Breast epithelium (tissue), 4 donors: ENCODE measurements at places on chromosomes 5 and 9. TPM values are rescaled to one million over a fixed set of nuclear protein-coding genes. Genes with fewer than 3 reads are reported as not detected.
A peak's percentile ranks its signal among the peaks of the same experiment; 100 is the strongest.

GRCh38 chr9:72596451-72597180 lies 75.2 kb downstream of the TMC1 start:
- no peak for DNase-seq
- no peaks in the 10 kb centered on the region for H3K27me3 ChIP-seq
- no peaks in the 10 kb centered on the region for H3K36me3 ChIP-seq
- no peak overlapping the region for H3K4me3 ChIP-seq
- H3K27ac ChIP-seq = no peak overlapping the region
- no peaks in the 10 kb centered on the region for H3K4me1 ChIP-seq

SV2C gene
- 0.59 TPM for total RNA-seq

- peak; percentile 57 for DNase-seq
- no peaks in the 10 kb centered on the region for H3K36me3 ChIP-seq
- no peaks in the 10 kb centered on the region for H3K4me1 ChIP-seq
- peak within 1 kb of the TSS; percentile 54 for H3K27ac ChIP-seq
- H3K4me3 ChIP-seq = peak within 1 kb of the TSS; percentile 47
These were observed at the start of gene TNC for GRCh38 chr9:115117999-115118878. Gene TNC, minus strand, starts transcription at chr9:115118157. Its CDS starts 27,139 bp downstream, at chr9:115091018.

DNA sequence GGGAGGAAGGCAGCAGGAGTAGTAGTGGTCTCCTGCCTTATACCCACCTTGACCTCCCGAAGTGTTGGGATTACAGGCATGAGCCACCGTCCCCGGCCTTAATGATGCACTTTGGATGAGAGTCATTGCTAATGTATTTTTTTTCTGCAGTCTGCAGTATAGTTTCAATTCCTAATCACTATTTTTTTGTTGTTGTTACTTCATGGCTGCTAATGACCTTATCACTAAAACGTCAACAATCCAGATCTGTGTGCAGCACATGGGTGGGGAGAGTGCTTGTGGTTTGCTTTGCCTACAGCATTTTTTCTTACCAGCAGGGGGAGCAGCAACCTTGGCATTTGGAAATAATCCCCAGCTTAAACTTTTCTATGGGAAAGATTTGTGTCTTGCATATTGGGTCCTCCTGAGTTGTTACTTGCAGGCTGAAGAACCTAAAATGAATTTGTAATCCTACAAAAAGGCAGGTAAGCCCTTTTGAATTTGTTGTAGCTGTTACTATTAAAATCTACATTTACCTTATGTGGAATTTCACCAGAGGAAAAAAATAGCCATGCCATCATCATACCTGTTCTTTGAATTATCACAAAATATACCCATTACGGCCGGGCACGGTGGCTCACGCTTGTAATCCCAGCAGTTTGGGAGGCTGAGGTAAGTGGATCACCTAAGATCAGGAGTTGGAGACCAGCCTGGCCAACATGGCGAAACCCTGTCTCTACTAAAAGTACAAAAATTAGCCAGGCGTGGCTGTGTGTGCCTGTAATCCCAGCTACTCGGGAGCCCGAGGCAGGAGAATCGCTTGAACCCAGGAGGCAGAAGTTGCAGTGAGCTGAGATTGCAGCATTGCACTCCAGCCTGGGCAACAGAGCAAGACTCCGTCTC lies 6.3 kb upstream of the MED7 start:
- no peaks in the 10 kb centered on the region for H3K36me3 ChIP-seq
- no peak overlapping the region for H3K4me3 ChIP-seq
- no peak for DNase-seq
- no peak overlapping the region for H3K27ac ChIP-seq

COX7C gene
- 321 TPM for total RNA-seq

SHC3 gene
- total RNA-seq = 2.3 TPM

INSL4 gene
- total RNA-seq = not detected

DNA sequence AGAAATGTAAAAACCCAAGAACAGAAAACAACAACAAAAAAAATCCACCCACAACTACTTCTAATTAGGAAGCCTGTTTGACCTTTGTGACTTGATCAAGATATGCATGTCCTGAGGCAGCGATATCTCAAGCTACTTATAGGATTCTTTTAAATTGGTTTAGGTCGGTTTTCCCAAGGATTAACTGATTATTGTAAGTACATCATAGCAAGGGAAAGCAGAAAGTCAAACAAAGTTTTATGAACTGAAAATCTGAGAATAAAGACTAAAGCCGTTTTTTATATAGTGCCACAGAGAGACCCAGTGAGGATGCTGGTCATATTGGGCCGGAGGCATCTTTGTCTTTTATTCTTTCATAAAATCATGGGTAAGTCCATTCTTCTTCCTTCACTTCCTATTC lies 72.0 kb downstream of the CD180 start:
- H3K27me3 ChIP-seq = no peaks in the 10 kb centered on the region
- no peaks in the 10 kb centered on the region for H3K4me1 ChIP-seq
- DNase-seq = no peak
- H3K36me3 ChIP-seq = no peaks in the 10 kb centered on the region
- H3K27ac ChIP-seq = no peak overlapping the region

PCDHAC1 gene
- total RNA-seq = 2.5 TPM

SLC23A1 gene
- total RNA-seq = 1.0 TPM

- peak overlapping the region; percentile 49 for H3K4me3 ChIP-seq
- H3K36me3 ChIP-seq = no peaks in the 10 kb centered on the region
- H3K27ac ChIP-seq = peak overlapping the region; percentile 62
- H3K27me3 ChIP-seq = no peaks in the 10 kb centered on the region
These were observed 5.4 kb downstream of the PUM3 start for GRCh38 chr9:2838371-2839000.

TAF11L5 gene
- not detected for total RNA-seq

NR5A1 gene
- not detected for total RNA-seq

DNA sequence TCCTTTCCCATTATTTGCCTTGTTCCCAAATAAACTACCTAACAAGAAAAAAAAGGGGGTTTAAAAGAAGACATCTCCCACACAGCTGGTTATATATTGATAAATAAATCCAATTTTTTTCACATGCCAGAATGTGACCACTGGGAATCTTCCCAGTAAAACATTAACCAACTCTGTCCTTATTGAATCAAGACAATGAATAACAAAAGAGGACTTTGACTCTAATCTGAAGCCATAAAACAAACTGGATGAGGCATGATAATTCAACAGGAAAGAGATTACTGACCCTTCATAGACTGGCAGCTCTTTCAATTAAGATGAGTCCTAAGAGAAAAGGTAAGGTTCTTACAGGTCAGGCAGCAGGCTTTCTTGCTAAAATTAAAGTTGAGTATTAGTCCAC lies 165.8 kb upstream of the CDH6 start:
- H3K4me3 ChIP-seq = no peak overlapping the region
- H3K36me3 ChIP-seq = no peaks in the 10 kb centered on the region
- H3K27me3 ChIP-seq = no peaks in the 10 kb centered on the region
- no peaks in the 10 kb centered on the region for H3K4me1 ChIP-seq

DNA sequence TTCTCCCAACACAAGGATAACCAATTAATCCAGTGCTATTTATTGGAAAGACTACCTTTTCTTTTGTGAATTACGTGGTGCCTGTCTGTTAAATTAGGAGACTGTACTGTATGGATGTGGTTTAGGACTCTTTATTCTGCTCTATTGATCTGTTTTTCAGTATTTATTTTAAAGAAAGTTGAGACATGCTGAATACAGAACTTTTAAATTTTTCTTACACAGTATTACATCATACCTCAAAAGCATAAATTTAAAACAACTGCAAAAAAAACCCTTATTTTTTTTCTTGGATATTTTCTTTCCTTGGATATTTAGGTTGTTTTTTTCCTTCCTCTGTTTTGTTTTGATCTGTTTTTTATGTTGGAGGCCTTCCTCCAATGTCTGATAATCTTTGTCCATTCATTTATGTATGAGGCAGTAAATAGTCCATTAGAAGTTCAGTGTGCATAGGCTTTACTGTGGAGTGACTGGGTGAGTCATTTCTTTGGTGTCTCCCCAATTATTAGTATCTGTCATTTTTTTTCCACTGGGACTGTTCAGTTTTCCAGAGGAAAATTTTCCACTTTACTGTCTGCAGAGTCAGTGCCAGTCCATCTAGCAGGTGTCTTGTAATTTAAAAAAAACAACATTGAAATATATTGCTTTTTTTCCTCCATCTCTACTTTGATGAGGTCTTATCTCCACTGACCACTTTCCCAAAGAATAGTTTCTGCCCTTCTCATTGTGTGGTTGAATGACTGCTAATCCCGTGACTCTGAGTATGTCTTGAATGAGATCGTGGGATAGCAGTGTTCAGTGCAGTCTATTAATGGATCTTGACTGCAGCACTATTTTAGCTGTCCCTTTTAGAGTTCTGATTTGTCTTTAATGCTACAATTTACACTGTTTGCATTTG lies 15.2 kb downstream of the CYSTM1 start:
- H3K4me3 ChIP-seq = no peak overlapping the region
- H3K27ac ChIP-seq = no peak overlapping the region
- H3K36me3 ChIP-seq = no peaks in the 10 kb centered on the region
- DNase-seq = no peak
- H3K4me1 ChIP-seq = no peaks in the 10 kb centered on the region
- no peaks in the 10 kb centered on the region for H3K27me3 ChIP-seq

GRCh38 chr9:89765211-89765946 lies 160.6 kb downstream of the GADD45G start:
- H3K27me3 ChIP-seq = no peaks in the 10 kb centered on the region
- H3K27ac ChIP-seq = no peak overlapping the region
- no peaks in the 10 kb centered on the region for H3K36me3 ChIP-seq

DNA sequence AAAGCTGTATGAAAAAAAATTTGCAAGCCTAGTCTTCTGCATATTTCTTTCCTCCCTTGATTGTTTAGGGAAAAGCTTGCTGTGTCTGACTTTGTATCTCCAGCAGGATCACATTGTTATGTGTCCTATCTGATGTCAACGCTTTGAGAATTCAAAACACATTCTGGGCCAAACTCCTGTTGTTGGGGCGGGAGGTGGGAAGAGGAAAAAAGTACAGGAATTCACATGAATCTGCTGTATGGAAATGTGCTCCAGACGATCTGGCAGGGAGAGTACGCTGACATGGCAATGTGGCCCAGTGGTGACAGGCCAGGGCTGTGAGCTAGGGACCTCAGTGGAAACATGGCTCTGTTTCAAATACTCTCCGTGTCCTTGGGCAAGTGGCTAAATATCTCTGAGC lies 87.4 kb upstream of the GNA14 start:
- H3K4me3 ChIP-seq = peak overlapping the region; percentile 6
- DNase-seq = no peak
- no peaks in the 10 kb centered on the region for H3K27me3 ChIP-seq
- no peaks in the 10 kb centered on the region for H3K36me3 ChIP-seq
- H3K4me1 ChIP-seq = no peaks in the 10 kb centered on the region
- H3K27ac ChIP-seq = peak overlapping the region; percentile 80

FCN2 gene
- total RNA-seq = 0.73 TPM

DNA sequence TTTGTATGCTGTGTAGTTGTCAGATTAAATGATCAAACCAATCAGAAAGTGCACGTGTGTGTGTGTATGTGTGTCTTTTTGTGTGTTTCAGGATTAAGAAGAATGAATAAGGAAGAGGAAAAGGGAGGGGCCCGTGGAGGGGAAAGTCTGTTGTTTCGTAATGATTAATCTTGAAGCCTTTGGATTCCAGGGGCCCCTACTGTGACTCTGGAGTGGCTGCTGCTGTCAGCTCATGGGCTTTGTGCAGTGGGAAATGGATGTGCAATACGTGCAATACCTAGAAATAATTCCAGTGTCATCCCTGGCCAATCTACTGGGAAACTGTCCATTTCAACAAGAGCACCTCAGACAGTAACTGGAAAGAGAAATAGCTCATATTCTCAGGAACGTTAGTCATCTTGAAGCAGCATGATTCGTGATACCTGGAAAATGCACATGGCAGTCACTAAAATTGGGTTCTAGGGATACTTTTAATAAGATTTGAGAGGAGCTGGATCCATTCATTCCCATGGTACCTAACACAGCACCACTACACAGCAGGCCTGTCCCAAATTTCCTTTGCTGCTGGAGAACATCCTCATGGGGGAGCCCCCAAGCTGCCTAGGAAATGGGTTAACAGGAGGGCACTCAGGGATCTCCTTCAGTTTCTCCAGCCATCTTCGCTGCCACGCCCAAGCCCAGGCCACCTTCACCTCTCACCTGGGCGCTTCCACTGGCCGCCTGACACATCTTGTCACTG lies 186.3 kb downstream of the NR3C1 start:
- H3K27me3 ChIP-seq = no peaks in the 10 kb centered on the region
- no peak overlapping the region for H3K27ac ChIP-seq
- DNase-seq = no peak
- H3K36me3 ChIP-seq = no peaks in the 10 kb centered on the region

GRCh38 chr5:9082996-9083395 lies 462.9 kb downstream of the SEMA5A start:
- no peaks in the 10 kb centered on the region for H3K27me3 ChIP-seq
- H3K27ac ChIP-seq = no peak overlapping the region
- no peaks in the 10 kb centered on the region for H3K36me3 ChIP-seq
- no peak overlapping the region for H3K4me3 ChIP-seq
- DNase-seq = no peak

GRCh38 chr9:4117835-4118610 lies 181.8 kb downstream of the GLIS3 start:
- H3K27ac ChIP-seq = peak overlapping the region; percentile 53
- no peaks in the 10 kb centered on the region for H3K4me1 ChIP-seq
- DNase-seq = no peak
- H3K36me3 ChIP-seq = no peaks in the 10 kb centered on the region
- no peak overlapping the region for H3K4me3 ChIP-seq

HTR4 gene
- 0.15 TPM for total RNA-seq

PELO gene
- 16.7 TPM for total RNA-seq

FOXD4 gene
- 0.44 TPM for total RNA-seq

- no peak overlapping the region for H3K4me3 ChIP-seq
- no peaks in the 10 kb centered on the region for H3K4me1 ChIP-seq
These were observed 47.0 kb downstream of the SPRY4 start for GRCh38 chr5:142277796-142278195.

PDE8B gene
- 8.6 TPM for total RNA-seq

JMY gene
- 16.1 TPM for total RNA-seq

- no peaks in the 10 kb centered on the region for H3K27me3 ChIP-seq
- no peak overlapping the region for H3K27ac ChIP-seq
- DNase-seq = no peak
- H3K4me3 ChIP-seq = no peak overlapping the region
These were observed 16.3 kb upstream of the MROH2B start for GRCh38 chr5:41087461-41087860.

GADD45G gene
- total RNA-seq = 13.0 TPM

ADAMTS13 gene
- 0.96 TPM for total RNA-seq

- no peak overlapping the region for H3K4me3 ChIP-seq
- DNase-seq = no peak
- no peak overlapping the region for H3K27ac ChIP-seq
- no peaks in the 10 kb centered on the region for H3K36me3 ChIP-seq
- no peaks in the 10 kb centered on the region for H3K27me3 ChIP-seq
These were observed 249.4 kb downstream of the NPR3 start for GRCh38 chr5:32960340-32961058.

- DNase-seq = no peak
- H3K4me1 ChIP-seq = no peaks in the 10 kb centered on the region
- no peak overlapping the region for H3K4me3 ChIP-seq
These were observed 139.7 kb downstream of the SEC61B start for GRCh38 chr9:99361817-99362216.

GRCh38 chr9:121830441-121831140 lies 179.2 kb downstream of the DAB2IP start:
- no peak overlapping the region for H3K27ac ChIP-seq
- no peaks in the 10 kb centered on the region for H3K4me1 ChIP-seq
- H3K4me3 ChIP-seq = no peak overlapping the region
- no peaks in the 10 kb centered on the region for H3K27me3 ChIP-seq
- H3K36me3 ChIP-seq = no peaks in the 10 kb centered on the region
- DNase-seq = peak; percentile 25
